ENCODE measurements at places on chromosomes 12 and 14. TPM values are rescaled to one million over a fixed set of nuclear protein-coding genes. Genes with fewer than 3 reads are reported as not detected.

Gene SCN8A
- 0.62 TPM for total RNA-seq

Gene SLC10A1
- not detected for total RNA-seq

GRCh38 chr12:78981-79380 lies 12.4 kb downstream of the IQSEC3 start:
- DNase-seq = no peak

Gene VRTN
- not detected for total RNA-seq

Gene KRT79
- 48.8 TPM for total RNA-seq

Gene SLC6A12
- total RNA-seq = 3.1 TPM

Gene PTCSC3
- total RNA-seq = not detected

- DNase-seq = no peak
Observed at GRCh38 chr12:111194703-111195051, 174.2 kb downstream of the PHETA1 start.

DNA sequence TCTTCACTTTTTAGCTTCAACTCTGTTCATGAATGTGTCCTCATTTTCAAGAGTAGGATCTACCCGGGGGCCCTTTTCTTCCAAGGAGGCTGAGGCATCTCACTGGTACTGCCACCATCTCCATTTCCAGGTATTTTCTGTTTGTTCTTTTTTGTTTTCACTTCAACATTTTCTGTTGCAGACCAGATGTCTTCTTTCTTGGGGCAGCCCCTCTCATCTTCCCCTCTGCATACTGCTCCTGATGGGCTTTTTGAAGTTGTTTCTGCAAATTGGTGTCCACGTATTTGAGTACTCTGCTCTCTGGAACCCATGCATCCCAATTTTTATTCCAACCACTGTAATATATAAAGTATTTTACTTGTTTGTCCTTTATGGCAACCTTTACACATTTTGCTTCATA lies 66.5 kb downstream of the LRP6 start:
- DNase-seq = no peak

Measured in suprapubic skin (tissue), 4 donors.